Activated CD4-positive, alpha-beta T cell treated with anti-CD3 and anti-CD28 coated beads, Interleukin-2, amount 50 U/mL, for 24 hours (primary cell): ENCODE measurements at places on chromosomes 6 and 20.

DNA sequence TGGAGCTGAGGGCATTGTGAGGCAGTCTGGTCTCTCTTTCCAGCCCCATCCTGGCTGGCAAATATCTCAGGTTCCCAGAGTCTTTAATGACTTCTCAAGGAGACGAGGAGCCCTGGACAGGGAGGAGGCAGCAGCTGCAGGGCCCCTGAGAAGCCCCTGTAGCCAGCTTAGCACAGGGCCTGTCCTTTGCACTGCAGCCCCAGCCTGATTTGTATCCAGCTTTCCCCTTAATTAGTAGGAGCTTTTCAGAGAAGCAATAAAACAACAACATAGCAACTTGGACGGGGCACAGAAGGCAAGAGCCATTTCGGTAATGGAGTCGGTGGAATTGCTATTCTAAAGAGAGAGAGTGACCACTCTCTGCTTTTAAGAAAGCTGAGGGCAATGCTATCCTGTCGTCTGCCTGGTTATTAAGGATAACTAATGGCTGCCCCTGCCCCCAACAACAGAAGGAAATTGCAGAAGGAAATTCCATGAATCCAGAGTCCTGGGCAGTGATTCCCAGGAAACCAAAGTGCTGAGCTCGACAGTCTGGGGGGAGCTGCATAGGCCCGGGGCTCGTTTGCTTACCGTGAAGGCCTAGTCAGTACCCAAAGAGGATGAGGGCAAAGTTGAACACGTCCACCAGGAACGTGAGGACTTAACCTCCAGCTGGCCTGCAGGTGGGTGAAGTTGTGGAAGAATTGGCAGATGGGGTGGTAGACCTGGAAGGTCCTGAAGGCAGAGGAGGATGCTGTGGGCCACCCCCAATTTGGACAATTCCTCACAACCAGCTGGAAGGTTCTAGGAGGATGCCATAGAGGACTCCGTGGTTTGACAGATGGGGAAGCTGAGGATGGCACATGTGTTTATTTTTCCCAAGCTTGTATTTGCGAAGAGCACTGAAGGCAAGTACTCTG lies 50.3 kb downstream of the NPEPL1 start:
- no peak for DNase-seq

DNA sequence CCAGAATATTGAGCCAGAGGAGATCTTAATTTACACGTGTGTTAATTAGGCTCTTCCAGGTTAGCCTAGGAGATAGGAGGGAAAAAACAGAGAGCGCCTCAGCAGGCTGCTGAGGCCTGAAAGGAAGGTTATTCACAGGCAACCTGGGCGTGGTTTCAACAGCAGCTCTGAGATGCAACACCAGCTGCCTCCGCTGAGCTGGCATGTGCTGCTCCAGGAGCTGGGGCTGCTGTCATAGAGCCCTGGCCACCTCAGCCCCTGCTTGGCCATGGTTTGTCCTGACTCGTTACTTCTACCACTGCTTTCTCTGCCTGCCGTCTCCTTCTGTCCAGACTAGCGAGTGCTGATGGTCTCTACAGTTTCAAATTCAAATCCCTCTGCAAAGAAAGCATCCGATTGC lies 32.4 kb upstream of the RPP40 start:
- DNase-seq: no peak

DNA sequence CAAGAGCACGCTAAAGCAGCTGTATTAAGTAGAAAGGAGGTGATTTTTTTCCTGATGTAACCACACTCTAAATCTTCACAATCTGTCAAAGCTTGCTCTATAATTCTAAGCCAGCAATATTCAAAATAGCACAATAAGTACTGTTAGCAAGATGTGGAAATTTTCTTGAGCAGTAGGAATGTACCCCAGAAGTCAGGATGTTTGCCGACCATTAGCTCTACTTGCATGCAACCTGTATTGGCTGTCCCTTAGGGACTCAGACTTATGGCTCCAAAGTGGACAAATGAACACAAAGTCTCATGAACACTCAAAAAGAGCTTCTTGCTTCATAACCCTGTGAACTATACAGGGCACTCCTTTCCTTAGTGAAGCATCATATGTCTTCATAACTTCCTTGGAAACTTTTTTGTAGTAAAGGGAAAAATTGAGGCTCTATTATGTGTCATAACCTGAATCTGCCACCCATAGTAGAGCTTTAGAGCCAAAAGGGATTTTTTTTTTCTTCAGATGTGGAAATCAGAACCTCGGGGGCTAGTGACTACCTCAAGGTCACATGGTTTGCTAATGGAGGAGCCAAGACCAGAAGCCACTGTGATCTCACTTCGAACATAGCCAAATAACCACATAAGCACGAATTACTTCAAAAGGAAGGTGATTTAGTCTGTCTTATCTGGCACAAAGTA lies 54.5 kb downstream of the ADGRG6 start:
- DNase-seq: no peak

- DNase-seq: no peak
Observed at GRCh38 chr6:113644861-113645575, 212.1 kb upstream of the MARCKS start.

DNA sequence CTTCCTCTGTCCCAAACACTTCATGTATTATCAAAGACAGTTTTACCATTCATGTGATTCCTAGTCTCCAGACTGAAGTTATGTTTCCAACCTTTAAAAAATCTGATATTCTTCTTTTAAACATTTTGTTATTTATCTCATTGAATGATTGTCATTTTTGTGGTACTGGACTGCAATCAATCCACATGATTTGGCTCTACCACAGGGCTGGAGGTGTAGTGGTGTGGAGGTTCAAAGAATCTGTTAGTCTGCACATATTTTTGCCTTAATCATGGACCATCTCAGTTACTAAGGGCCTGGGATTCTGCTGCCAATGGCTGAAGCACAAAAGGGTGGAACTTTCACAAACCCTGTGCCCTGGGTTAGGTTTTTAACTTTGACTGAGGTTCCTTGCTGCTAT lies 164.1 kb upstream of the JAG1 start:
- no peak for DNase-seq

DNA sequence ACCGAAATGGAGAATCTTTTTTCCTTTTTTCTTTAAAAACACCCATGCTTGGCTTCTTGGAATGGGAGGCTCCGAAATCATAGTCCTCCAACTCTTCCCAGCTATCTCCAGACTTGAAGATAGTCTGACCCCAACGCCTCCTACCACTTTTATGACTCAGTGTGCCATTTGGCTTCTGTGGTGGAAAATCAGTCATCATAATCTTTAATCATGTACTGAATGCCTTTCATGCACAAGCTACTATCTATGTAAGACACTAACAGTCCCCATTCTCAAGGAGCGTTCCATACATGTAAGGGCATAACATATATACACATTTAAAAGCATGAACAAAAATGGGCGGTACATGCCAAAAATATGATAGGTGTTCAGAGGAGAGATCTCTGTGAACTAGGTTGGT lies 44.1 kb downstream of the TMEM14B start:
- no peak for DNase-seq

DNA sequence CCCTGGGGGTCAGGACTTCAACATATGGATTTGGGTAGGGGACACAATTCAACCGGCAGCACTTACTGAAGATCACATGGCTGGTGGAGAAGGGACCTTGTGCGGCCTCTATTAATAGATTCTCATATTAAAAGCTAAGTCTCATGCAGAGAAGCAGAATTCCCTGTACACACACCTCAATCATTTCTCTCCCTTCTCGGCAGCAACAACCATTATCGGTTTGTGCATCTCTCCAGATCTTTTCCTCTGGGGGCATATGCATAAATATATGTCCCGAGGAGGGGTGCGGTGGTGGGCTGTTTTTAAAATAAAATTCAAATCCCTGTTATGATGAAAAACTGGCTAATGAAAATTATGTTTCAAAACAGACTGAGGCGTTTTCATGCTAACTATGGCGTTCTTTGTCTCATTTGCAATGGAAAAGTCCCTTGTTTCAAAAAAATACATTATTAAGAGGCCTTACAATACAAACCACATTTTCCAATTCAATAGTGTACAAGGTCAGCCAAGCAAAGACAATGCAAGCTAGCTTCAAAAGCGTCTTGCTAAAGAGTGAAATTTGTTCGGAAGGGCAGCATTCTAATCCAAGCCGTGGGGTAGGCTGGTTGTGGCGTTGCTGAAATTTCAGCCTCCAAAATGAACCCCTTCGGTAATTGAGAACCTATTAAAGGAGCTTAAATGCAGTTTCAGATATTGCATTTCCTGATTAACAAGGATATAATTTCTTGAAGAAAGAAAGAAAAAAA lies 17.3 kb downstream of the APCDD1L start:
- no peak for DNase-seq

GRCh38 chr6:147015674-147016073 lies 188.5 kb upstream of the STXBP5 start:
- no peak for DNase-seq

DNA sequence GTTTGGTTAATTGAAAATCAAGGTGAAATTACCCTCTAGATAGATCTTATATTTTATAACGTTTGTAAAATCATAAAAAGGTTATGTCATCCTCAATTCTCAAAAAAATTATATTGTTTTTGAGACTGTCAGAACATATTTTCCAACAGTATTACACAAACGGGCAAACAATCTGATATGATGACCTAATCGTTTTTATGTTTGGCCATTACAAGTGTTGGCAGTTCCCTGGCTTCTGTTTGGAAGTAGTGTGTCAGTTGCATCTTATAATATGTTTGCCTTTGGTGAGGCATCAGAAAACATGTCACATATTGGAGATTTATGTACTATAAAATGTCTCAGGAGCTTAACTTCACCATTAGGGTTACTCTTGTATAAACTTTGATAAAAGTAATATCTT lies 308.1 kb upstream of the EPHA7 start:
- no peak for DNase-seq

DNA sequence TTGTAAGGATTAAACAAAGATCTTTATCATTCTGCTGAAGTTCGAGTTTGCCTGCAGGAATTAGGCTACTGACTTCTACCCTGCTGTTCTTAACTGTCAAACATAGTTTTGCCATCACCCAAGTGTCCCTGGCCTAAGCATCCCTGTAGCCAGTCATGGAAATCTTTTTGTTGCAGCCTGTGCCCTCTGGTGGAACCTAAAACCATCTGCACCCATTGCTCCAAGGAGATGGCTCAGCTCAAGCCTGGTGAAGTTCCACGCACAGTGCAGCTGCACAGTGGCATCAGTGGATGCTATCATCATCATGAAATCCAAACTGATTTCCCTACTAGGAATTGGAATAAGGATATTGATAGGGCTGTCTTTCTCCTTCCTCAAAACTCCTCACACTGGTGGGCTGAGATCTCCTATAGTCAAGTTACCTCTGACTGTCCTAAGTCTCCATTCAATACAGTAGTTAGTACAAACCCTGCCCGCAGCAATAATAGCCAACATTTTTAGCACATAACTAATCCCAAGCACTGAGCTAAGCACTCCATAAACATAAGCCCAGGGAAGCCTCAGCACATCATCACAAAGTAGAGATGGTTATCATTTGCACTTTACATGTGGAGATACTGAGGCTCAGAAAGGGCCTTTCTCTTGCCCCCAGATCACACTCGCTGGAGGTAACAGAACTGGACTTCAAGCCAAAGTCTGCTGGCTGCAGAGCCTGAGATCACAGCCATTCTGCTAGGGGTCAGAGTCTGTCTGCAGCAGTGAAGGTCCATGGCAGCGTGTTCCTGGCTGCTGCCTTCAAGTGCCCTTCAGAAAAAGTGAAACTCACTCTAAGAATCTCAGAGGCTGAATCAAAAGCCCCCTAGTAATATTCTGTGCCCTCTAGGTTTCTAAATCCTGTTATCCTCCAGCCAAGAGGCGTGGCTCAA lies 77.2 kb upstream of the MC3R start:
- DNase-seq: no peak

GRCh38 chr6:48714250-48714649 lies 603.3 kb upstream of the PTCHD4 start:
- DNase-seq: no peak

DNA sequence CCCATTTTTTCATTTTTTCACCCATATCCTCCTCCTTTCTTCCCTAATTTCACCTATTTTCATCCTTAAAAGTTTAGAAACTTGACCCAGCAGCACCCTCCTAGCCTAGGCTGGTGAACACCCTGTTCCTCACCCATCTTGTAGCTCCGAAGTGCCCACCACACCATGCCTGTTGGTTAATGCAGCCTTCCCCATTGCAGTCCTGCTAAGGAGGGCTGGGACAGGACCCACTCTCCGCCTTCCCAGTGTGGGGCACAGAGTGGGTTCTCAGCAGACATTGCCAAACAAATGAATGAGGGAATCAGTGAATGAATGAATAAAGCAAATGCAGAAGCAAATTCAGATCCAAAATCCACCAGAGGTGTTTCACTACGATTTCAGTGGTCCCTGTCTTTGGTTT lies 45.7 kb downstream of the CTCFL start:
- no peak for DNase-seq

- no peak for DNase-seq
Observed at GRCh38 chr6:113662688-113663333, 194.3 kb upstream of the MARCKS start.

GRCh38 chr6:170034294-170034693 lies 256.6 kb downstream of the DLL1 start:
- no peak for DNase-seq

DNA sequence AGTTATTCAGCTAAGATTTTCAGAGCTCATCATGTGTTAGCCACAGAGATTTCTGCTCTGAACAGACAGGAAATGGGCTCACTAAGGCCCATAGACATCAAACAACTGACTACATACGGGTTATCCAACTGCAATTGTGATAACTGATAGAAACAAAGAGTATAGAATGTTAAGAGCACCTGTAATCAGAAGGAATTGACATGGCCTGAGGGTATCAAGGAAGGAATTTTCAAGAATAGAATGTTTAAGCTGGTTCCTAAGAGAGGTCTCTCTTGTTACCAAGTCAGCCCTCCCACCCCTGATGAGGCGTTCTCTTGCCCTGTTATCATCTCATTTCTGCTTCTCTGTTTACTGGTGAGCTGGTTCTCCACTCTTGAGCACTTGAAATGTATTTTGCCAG lies at the start of gene MEI4:
TSS of gene MEI4 (plus strand) at position 301 of the 400 bp plus-strand sequence. CDS start 37,633 bp downstream, outside the sequence.
- no peak for DNase-seq

GRCh38 chr6:108114841-108115597 lies 40.5 kb upstream of the OSTM1 start:
- DNase-seq: no peak

DNA sequence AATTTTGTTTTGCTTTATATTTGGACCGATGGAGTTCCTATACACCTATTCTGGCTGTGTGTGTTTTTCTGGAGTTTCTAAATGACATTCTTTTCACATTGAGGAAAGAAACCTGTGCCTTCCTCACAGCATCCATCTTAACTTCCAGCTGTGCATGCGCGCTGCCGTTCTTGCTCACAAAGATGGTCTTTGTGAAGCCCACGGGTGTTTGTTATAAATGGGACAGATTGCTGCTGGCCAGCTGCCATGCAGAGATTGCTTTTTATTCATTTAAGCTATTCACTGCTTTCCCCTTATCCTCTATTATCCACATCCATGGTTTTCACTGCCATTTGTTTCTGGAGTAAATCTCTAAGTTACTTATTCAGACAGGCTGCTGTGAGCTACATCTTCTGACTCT lies 54.2 kb downstream of the SYNDIG1 start:
- DNase-seq: no peak

- no peak for DNase-seq
Observed at GRCh38 chr6:119449331-119450156, 100.0 kb upstream of the MAN1A1 start.

GRCh38 chr20:63246490-63247288 lies 7.6 kb downstream of the NKAIN4 start:
- no peak for DNase-seq

GRCh38 chr20:51484831-51485230 lies 57.7 kb downstream of the NFATC2 start:
- no peak for DNase-seq
